Mucosa of gallbladder (tissue), 1 donor: ENCODE measurements at places on chromosomes 2 and 18.

- DNase-seq = no peak
Measured at GRCh38 chr18:45602926-45603325, 12.3 kb upstream of the SLC14A2 start.

GRCh38 chr2:8413589-8414135 lies 268.2 kb upstream of the ID2 start:
- peak; percentile 69 for DNase-seq

DNA sequence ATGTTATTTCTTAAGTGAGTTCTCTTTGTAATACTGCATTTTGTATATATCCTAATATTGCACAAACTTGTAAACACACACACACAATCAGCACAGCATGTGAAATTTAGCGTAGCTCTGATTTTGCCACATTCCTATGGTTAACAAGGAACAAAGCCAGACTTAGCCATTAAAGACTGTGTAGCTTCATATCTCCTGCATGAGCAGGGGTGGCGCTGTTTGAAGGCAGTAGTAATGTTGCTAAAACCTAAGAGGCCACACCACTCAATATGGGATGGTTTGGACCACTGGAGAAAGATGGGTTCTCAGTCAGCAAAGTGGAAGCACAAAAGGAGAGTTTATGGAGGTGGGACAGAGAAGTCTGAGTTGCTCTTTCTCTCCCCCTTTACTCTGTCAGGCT lies 61.1 kb upstream of the RND3 start:
- DNase-seq = no peak

GRCh38 chr2:146388757-146389156 lies 1456.1 kb upstream of the ACVR2A start:
- DNase-seq = no peak

DNA sequence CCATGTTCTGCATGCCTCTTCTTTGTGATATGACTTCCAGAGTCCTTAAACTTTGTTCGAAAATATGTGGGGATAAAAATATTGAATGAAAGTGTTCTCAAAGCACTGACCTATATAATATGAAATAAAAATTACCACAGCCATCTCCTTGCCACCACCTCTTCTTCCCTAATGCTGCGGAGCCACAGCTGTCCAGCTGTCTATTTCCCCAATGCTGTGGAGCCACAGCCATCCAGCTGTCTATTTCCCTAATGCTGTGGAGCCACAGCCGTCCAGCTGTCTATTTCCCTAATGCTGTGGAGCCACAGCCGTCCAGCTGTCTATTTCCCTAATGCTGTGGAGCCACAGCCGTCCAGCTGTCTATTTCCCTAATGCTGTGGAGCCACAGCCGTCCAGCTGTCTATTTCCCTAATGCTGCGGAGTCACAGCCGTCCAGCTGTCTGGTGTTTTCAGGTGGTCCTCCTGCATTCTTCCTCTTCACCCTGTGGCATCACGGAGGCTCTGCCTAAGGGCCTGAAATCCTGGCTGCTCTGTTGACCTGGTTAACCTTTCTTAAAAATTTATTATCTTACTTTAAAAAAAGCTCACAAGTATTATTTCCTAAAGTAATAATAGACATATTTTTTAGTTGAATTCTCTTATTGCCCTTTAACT lies 266.1 kb upstream of the MEX3C start:
- DNase-seq = no peak

GRCh38 chr2:70718241-70718640 lies 49.8 kb downstream of the ADD2 start:
- DNase-seq = no peak

- DNase-seq = no peak
Measured at GRCh38 chr2:206069417-206069816, 16.6 kb downstream of the INO80D start.

- DNase-seq = no peak
Measured at GRCh38 chr2:113167962-113168340, 5.8 kb upstream of the PSD4 start.

DNA sequence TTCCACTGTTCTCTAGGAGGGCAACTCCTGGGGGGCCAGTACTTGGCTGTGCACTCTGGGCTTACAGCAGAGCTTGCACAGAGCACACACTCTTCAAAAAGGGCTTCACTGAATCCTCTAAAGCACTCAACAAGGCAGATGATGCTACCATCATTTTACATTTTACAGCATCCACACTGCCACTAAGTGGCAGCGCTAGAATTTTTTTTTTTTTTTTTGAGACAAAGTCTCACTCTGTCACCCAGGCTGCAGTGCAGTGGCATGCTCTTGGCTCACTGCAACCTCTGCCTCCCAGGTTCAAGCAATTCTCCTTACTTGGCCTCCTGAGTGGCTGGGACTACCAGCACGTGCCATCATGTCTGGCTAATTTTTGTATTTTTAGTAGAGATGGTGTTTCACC lies 8.6 kb downstream of the AMMECR1L start:
- DNase-seq = no peak

DNA sequence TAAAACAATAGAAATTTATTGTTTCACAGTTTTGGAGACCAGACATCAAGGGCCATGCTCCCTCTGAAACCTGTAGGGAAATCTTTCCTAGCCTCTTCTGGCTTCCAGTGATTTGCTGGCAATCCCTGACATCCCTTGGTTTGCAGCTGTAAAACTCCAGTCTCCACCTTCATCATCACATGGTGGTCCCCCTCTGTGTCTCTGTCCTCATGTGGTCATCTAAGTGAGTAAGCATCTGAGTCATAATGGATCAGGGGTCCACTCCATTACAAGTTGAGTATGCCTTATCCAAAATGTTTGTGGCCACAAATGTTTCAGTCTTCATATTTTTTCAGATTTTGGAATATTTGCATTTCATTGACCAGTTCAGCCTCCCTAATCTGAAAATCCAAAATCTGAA lies 5.6 kb upstream of the SGPP2 start:
- no peak for DNase-seq

GRCh38 chr2:95026471-95027368 lies 1.2 kb downstream of the MAL start:
- DNase-seq = no peak

- DNase-seq = no peak
Measured at GRCh38 chr2:189466656-189467055, 25.4 kb downstream of the WDR75 start.

DNA sequence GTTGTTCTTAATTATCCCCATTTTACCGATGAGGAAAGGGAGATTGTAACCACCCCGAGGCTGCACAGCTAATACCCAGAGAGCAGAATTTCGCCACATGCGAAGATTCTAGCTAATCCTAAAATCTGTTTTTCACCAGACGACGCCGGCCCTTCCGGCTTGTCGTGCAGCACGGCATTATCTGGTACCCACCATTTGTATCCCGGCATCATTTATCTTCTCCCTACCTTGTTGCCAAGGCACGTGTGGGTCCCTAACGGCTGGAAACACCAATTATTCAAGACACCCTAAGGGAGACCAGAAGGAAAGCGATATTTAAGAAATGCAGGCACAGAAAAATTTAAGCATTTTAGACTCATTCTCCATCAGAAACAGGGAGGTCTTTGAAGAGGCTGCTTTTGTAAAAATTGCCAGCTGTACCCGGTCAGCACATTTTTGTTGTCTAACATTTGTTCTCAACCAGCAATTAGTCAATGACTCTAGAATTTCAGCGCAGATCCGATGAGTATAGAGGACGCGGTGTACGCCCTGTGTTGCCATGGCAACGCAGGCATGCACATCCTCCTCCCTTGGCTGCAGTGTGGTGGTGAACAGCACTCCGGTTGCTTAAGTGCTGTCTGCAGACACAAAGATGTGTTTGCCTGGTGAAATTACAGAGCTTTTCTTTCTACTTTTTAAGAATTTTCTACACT lies 111.6 kb downstream of the AGAP1 start:
- DNase-seq = peak; percentile 67

GRCh38 chr18:31041271-31042083 lies 1.1 kb downstream of the DSC3 start:
- no peak for DNase-seq

DNA sequence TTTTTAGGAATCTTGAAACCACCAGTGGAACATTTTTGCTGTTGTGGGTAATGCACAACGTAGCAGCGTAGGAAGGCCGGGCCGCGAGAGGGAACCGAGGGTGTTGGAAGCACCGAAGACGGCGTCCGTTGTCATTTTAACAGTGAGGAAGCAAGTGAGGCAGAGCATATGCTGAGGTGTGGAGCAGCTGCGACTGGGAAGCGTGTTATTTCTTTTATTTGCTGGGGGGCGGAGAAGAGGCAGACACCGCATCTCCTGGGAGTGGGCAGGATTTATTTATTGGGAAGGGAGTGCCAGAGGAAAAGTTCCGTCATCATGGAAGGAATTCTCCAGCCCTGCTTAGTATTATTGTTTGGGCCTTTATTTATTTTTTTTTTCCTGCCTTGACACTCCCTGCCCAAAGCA lies 232.8 kb downstream of the KLHL29 start:
- DNase-seq = no peak

DNA sequence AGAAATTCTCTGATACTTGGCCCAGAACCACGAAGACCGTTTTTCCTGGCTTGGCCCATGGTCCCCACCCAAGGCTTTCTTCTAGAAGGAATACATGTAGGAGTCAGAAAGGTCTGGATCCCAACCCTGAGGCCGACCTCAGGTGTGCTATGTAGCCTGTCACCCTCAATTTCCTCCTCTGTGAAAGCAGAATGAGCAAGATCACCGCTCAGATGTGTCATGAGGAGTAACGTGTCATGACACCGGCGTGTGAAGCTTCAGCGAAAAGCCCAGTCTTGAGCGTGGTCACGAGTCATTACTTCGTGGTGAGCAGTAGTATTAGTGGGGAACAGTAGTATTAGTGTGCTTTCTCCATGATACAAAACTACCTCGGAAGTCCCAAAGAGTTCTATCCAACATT lies 103.4 kb downstream of the ALPK2 start:
- DNase-seq = no peak

- no peak for DNase-seq
Measured at GRCh38 chr2:226671141-226671676, 128.4 kb downstream of the IRS1 start.

DNA sequence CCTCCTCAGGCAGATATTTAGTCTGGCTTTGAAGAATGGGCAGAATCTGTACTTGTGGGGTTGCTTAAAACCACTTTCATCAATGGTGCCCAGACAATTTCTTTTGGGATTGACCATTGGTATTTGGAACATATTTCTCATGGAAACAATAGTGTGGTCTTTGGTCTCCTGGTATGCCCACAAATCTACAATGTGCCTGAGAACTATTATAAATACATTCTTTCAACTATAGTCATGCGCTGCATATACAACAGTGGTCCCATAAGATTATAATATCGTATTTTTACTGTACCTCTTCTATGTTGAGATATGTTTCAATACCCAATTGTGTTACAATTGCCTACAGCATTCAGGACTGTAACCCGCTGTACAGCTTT lies 34.8 kb upstream of the PPP4R1 start:
- no peak for DNase-seq

DNA sequence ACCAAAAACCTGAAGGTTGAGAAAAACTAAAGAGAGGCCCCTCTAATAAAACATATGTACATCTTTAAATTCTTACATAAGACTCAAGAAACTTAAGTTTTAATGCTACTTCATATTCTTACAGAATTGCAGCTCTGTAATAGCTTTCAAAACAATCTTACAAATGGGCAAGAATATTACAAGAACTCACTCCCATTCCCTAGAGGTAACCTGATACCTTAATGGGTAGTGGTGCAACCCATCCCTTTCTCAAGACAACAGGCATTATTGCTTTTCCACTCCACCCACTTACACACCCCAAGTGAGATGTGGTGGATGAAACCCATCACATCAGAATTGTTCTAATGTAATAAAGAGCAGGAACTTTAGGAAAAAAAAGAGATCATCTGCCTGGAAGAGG lies 103.7 kb downstream of the RBMS1 start:
- no peak for DNase-seq

- no peak for DNase-seq
Measured at GRCh38 chr18:6579486-6579885, 150.0 kb upstream of the ARHGAP28 start.

- no peak for DNase-seq
Measured at GRCh38 chr2:97805776-97806175, 92.4 kb downstream of the ZAP70 start.

GRCh38 chr2:39930175-39930917 lies 151.3 kb upstream of the THUMPD2 start:
- no peak for DNase-seq

GRCh38 chr2:3317871-3318590 lies 59.6 kb downstream of the EIPR1 start:
- DNase-seq = no peak

DNA sequence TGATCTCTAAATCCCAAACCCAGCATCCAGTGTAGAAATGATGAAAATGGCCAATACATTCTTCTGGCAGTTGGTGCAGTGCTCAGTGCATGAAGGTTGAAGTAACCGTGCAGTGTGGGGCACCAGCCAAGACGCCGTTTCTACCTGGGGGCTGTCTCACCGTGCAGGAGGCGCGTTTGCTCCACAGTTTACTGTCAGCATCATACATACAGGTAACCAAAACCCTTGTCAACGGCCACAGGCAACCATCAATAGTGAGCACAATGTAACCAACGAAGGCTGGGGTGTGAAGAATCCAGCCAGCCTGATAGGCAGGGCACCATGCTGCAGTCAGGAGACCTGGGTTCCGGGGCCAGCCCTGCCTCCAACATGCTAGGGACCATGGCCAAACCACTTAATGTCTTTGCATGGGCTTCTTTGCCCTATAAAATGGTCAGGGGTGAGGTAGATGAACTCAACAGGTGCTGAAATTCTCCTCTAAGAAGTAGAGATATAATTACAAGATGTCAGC lies 127.5 kb upstream of the ID2 start:
- DNase-seq = no peak

- DNase-seq = peak; percentile 94
Measured at GRCh38 chr2:203811491-203812221, 55.9 kb upstream of the CTLA4 start.

DNA sequence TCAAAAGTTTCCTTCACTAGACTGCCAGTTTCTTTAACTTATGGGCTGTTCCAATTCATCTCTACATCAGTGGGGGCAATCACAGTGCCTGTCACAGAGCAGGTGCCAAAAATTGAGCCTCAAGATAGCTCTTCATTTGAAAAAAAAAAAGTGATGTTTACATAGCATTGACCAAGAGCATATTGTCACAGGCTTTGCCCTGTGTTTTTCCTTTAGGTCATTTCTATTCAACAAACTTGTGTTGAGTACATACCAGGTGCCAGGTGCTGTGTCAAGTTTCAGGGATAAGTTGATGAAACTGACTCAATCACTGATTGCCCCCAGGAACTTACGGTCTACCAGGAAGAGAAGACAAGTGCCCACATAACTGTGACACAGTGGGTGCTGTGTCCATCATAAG lies 22.2 kb upstream of the NT5C1B start:
- no peak for DNase-seq

DNA sequence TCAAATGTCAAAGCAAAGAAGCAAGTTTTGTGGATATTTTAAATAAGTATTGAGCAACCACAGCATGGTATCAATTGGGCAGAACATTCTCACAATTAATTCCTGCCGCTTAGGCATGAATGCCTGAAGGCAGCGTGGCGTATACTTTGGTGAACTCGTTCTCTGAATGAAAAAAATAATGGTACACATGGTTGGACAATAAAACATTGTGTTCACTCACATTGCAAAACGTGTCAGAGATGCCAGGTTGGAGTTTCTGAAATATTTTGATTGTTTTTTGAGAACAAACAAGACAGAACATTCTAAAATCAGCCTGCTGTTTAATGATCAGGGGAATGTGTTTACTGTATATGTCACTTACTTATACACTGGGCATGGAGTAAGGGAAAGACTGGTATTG lies 254.2 kb downstream of the CDH2 start:
- no peak for DNase-seq
